Left lobe of liver (tissue), 2 donors: ENCODE measurements at places on chromosomes 6 and 20. TPM values are rescaled to one million over a fixed set of nuclear protein-coding genes. Genes with fewer than 3 reads are reported as not detected.

PRDM13 gene
- total RNA-seq: not detected

COL9A1 gene
- total RNA-seq: not detected

BMP7 gene
- 0.38 TPM for total RNA-seq

SLC17A2 gene
- total RNA-seq: 27.6 TPM

ZNF311 gene
- 0.68 TPM for total RNA-seq
